Foreskin keratinocyte (primary cell): ENCODE measurements at places on chromosomes 12 and 14.
A peak's percentile ranks its signal among the peaks of the same experiment; 100 is the strongest.

GRCh38 chr12:130571089-130571488 lies 145.0 kb downstream of the RIMBP2 start:
- no peak for DNase-seq

GRCh38 chr14:60721326-60722106 lies 2.6 kb downstream of the SIX4 start:
- DNase-seq = peak; percentile 71

DNA sequence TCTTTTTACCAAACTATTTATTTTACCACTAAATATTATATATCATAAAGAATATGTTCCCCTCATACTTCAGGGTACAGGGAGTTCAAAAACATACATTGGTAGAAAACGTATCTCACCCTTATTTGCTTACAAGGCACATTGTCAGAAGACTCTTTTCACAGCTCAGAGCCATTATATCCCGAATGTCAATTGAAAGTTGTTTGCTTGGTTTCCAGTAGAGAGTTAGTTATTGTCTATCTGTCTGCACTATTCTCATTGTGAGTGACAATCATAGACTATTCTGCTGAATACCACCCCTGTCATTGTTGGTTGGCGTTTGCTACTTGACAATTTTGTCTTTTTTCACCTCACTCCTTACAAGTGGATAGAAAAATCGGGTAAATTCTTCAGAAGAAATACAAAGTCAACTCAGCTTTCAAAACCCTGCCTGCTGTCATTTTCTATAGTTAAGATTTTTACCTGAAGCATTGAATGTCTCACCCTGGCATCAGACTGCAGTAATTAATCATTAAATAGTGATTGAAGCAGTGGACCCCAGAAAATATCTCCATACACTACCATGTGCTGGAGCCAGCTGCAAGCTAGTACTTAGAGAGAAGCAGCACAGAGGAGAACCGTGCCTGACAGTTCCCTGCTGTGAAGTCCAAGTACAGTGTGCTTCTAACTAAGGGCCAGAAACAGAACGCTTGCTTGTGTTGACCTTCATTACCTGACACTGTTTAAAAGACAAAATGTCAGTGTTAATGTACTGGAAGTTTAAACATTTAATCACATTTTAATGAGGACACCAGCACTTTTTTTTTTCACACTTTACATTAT lies 510.6 kb downstream of the RERGL start:
- no peak for DNase-seq

- DNase-seq = no peak
These were observed 41.9 kb downstream of the PSMA6 start for GRCh38 chr14:35333797-35334743.

DNA sequence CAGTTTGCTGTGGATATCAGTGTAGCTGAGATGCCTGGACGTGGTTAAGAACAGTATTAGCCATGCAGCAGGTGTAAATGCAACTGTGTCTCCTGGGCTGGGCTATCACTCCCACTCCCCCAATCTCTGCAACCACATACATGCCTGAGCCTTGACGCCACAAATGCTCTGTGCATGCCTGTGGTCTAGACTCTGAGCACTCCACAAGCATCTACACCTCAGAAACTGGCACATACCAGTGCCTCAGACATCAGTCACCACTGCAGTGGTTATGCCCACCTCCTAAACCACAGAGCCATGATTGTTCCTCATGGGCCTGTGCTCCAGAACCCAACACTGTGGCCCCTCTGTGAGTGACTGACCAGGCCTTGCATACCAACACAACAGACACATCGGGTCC lies 226.8 kb upstream of the ALG10 start:
- peak; percentile 86 for DNase-seq
